ENCODE measurements at places on chromosomes 4 and X. TPM values are rescaled to one million over a fixed set of nuclear protein-coding genes. Genes with fewer than 3 reads are reported as not detected.

Gene WDR45
- total RNA-seq, result 26.6 TPM

Gene HEPH
- total RNA-seq, result 8.4 TPM

Gene SLC7A11
- total RNA-seq, result 1.0 TPM

Gene ZCCHC18
- total RNA-seq, result 0.52 TPM

Gene FAM53A
- total RNA-seq, result 0.52 TPM

Gene GIMD1
- total RNA-seq, result not detected

Gene BTK
- total RNA-seq, result 2.1 TPM

Gene MAGEC3
- not detected for total RNA-seq

Gene HPGDS
- 7.3 TPM for total RNA-seq

Gene TMPRSS11B
- not detected for total RNA-seq

Gene LDOC1
- total RNA-seq, result 3.7 TPM

Gene FGFBP1
- not detected for total RNA-seq

Gene CLTRN
- total RNA-seq, result not detected

Gene GAGE12E
- total RNA-seq, result not detected

Gene ETDA
- total RNA-seq, result not detected

Gene KCTD8
- total RNA-seq, result not detected

Gene SMR3A
- total RNA-seq, result not detected

Gene AMTN
- not detected for total RNA-seq

Gene BCLAF3
- total RNA-seq, result 8.9 TPM

Gene ENPEP
- 9.9 TPM for total RNA-seq

Gene CSAG3
- not detected for total RNA-seq

Gene ARAP2
- 2.6 TPM for total RNA-seq

Gene UBA6
- total RNA-seq, result 36.0 TPM

Gene SPATA18
- 0.52 TPM for total RNA-seq

Gene GPAT3
- 32.4 TPM for total RNA-seq

Gene ZDHHC9
- total RNA-seq, result 17.7 TPM

Gene TMLHE
- 22.4 TPM for total RNA-seq

Gene AR
- total RNA-seq, result 7.8 TPM

Gene NDUFC1
- 47.5 TPM for total RNA-seq

Gene IL13RA2
- 1.0 TPM for total RNA-seq

Gene SOD3
- 13.6 TPM for total RNA-seq

Gene KLF8
- total RNA-seq, result 2.6 TPM

Gene PHF8
- total RNA-seq, result 14.6 TPM

Gene GLRA2
- total RNA-seq, result 1.0 TPM

Gene TEX11
- not detected for total RNA-seq

Gene TKTL2
- total RNA-seq, result under 0.01 TPM

Gene AVPR2
- 1.0 TPM for total RNA-seq

Gene EPGN
- total RNA-seq, result 0.52 TPM

Gene ADH1A
- 0.52 TPM for total RNA-seq

Gene SUPT20HL2
- total RNA-seq, result not detected

Gene APLN
- 4.2 TPM for total RNA-seq

Measured in skeletal muscle tissue (tissue), 5 donors.